ENCODE measurements at places on chromosomes 6 and 20.

- DNase-seq: no peak
Measured at GRCh38 chr6:148105695-148106094, 236.9 kb upstream of the SASH1 start.

DNA sequence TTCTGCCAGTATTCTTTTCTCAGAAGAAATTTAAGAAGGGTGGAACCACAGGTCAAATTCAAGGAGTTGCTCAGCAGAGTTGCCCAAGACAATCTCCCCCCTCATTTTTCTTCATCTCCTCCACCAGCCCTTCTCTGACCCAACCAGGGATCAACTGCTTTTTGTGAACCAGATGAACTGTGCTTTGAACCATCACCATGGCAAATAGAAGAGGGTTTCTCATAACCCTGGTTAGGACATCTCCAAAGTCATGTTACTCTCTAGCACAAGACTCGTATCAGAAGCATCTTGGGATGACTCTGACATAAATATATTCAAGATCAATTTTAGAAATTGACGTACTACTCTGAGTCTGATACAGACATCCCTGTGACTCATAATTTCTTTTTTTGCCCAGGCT lies 130.7 kb downstream of the ALDH8A1 start:
- DNase-seq: no peak

DNA sequence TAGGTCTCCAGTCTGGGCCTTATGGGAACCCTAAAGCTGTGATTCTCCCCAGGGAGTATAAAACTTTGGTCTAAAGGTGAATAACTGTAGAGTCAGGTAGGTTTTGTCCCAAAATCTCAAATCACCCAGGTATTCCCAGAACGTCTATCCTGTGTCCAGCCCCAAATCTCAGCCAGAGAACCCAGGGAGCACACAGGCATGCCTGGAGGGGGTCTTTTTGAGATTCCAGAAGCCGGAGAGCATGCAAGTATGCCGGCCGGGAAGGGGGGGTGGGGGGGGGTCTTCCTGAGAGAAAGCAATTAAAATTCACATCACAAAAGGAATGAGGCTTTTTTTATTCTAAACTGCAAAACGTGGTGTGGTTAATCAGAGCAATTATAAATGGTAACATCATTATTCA lies 210.0 kb downstream of the PTPRT start:
- no peak for DNase-seq

GRCh38 chr20:13331536-13331935 lies 110.5 kb downstream of the ISM1 start:
- DNase-seq: no peak

DNA sequence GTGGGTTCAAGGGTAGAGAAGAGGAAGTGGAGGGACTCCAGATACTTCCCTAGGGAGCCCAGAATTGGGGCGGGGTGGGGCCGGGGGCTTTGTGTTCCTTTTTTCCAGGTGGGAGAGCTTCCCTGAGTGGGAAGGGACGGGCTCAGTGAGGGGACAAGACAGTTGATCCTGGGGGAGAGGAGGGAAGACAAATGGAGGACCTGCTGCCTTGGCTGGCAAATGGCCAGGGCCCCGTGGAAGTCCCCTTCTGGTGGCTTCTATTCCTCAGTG lies 2.6 kb downstream of the CTSZ start:
- no peak for DNase-seq

DNA sequence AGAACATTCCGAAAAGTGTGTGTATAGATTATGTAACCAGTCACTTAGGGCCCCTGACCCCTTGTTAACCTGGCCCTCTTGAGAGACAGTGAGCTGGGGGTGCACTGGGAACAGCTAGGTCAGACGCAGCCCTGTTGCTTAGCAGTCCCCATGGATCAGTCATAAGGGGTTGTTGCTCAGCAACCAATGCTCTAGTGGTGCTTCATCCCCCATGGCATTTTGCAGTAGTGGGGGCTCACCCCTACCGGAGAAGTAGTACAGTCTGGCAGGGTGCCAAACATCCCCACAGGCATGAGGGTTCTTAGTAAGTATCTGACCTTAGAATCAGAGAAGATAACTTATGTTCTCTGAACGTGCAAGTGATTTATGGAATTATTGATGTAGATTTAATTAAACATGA lies 12.3 kb downstream of the PKIB start:
- DNase-seq: no peak

GRCh38 chr6:169185692-169186485 lies 67.8 kb downstream of the THBS2 start:
- DNase-seq: no peak

- no peak for DNase-seq
Measured at GRCh38 chr20:59820204-59821041, 113.0 kb downstream of the SYCP2 start.

- DNase-seq: no peak
Measured at GRCh38 chr6:63066055-63066704, 145.1 kb upstream of the FKBP1C start.

GRCh38 chr6:80163754-80164187 lies 57.3 kb downstream of the BCKDHB start:
- no peak for DNase-seq

DNA sequence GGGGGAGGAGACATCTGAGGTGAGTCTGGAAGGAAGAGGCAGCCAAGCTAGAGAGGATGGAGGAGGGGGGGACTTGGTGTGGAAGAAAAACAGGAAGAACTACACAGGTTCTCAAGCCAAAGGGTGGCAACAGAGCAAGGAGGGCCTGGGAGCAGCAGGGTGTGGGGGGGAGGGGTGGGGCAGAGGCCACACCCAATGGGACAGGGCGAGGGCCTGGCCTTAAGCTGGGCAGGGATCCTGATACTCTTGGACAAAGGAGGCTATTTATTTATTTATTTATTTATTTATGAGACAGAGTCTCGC lies 359.0 kb downstream of the ZFAND3 start:
- no peak for DNase-seq

GRCh38 chr6:6057442-6058053 lies 50.8 kb upstream of the NRN1 start:
- no peak for DNase-seq

DNA sequence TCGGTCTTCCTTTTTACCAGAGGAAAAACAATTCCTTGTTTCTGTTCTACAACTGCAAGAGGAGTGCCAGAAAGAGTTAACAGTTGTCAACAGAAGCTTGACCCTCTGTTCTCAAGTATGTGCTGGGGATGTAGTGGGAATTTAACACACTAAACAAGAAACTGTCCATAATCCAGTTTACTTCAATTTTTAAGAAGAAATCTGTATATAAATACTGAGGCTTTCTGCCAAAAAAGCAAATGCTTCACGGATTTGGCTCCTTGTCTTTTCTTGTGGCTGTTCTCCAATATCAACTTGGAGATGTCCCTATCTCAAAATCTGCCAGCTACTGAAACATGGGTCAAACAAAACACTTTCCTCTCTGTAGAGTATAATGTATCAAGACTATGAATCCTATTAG lies 26.8 kb downstream of the REV3L start:
- no peak for DNase-seq

- no peak for DNase-seq
Measured at GRCh38 chr6:17268114-17268513, 13.0 kb upstream of the RBM24 start.

GRCh38 chr6:17086469-17086868 lies 15.4 kb upstream of the STMND1 start:
- DNase-seq: no peak

DNA sequence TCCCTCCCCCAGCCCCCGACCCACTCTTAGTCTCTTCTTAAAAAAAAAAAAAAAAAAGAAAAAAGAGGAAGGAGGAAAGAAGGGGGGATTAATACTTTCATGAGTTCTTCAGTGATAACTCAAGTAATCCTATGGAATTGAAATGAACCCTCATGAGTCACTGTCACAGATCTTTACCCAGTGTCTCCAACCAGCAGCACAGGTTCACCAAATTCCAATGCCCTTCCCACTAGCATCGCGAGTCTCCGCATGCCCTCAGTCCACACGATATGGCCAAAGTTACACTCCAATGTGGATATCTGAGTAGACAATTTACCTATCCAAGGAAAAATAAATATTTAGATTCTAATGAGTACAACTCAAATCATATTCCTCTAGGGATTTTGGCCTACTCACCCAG lies 74.5 kb downstream of the MDN1 start:
- DNase-seq: no peak

DNA sequence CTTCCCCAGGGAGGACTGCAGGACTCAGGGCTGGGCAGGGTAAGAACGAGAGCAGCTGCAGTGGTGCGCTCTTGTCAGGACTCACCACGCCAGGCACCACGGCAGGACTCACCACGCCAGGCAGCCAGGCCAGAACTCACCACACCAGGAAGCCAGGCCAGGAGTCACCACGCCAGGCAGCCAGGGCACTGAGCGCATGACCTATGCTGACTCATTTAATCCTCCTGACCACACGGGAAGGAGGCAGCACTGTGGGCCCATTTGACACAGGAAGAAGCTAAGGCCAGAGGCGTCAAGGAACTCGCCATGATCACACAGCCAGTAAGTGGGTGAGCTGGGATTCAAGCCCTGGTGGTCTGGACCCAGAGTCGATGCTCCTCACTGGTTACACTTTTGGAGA lies 189.3 kb downstream of the PREX1 start:
- DNase-seq: no peak

DNA sequence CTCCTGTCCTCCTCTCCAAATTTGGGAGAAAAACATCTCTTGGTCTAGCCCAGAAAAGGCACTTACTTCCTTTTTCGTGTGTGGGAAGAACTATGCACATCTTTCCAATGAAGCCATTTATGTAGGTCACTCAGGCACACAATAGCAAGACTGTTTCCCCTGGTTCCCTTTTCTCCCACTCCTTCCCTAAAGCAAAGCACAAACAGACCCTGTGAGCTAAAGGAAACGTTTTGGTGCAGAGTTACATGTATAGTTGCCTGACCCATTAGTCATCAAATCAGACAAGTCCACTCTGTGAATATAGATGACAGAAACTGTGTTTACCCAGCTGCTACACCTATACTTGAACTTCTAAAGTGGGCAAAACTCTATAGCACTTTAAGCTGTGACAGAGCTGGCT lies 474.6 kb downstream of the COL12A1 start:
- DNase-seq: no peak

GRCh38 chr6:116465246-116465645 lies 4.1 kb downstream of the CALHM6 start:
- DNase-seq: no peak

DNA sequence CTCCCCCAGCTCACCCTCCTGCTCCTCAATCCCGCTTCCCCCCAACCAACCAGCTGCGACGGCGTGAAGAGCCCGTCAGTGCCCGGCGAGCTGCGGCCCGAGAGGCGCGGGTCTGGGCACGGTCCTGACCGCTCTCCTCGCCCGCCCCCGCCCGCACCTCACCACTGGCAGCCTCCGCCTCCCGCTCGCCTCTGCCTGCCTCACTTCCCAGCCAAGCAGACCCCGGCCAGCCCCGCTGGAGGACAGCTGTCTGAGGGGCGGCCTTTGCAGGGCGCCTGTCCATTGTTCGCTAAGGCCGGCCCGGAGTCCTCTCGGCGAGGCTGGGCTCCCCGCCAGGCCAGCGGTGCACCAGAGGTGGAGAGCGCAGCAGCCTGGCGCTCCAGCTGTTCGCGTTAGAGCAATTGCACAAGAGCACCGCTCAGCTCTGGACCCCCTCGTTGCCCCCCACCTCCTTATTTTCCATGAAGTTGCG lies 1.3 kb downstream of the SOBP start:
- DNase-seq: no peak

- DNase-seq: no peak
Measured at GRCh38 chr6:165988757-165989456, 178.7 kb downstream of the TBXT start.

DNA sequence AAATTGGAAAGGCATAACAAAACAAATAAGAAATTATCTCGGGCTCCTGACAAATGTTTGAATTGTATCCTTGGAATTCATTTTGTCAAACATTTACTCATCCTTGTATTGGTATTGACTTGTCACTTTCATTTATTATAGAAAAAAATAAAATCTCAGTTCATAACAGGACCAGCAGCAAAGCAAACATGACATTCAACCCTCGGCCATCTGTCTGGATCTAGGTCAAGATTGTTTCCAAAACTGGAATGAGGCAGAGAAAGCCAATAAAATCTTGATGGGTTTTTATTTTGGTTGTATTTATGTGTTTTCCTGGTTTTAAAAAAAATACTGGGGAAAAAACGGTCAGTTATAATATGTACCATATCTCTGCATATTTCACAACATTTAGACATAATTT lies 42.9 kb upstream of the FABP7 start:
- DNase-seq: no peak

DNA sequence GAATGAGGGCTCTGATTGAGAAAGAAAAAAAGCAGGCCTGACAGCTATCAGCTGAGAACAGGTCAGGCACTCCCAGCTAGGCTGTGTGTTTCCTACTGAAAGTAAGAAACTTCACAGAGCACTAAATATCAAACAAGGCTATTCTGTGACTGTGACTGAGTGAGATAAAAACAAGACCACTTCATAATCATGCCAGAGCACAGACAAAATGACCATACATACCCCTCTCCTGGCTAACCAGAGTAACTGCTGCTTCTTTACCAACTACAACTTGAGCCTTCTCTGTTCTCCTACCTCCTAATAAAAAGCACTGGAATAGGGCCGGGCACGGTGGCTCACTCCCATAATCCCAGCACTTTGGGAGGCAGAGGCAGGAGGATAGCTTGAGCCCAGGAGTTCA lies 6.8 kb upstream of the BTN1A1 start:
- DNase-seq: no peak

DNA sequence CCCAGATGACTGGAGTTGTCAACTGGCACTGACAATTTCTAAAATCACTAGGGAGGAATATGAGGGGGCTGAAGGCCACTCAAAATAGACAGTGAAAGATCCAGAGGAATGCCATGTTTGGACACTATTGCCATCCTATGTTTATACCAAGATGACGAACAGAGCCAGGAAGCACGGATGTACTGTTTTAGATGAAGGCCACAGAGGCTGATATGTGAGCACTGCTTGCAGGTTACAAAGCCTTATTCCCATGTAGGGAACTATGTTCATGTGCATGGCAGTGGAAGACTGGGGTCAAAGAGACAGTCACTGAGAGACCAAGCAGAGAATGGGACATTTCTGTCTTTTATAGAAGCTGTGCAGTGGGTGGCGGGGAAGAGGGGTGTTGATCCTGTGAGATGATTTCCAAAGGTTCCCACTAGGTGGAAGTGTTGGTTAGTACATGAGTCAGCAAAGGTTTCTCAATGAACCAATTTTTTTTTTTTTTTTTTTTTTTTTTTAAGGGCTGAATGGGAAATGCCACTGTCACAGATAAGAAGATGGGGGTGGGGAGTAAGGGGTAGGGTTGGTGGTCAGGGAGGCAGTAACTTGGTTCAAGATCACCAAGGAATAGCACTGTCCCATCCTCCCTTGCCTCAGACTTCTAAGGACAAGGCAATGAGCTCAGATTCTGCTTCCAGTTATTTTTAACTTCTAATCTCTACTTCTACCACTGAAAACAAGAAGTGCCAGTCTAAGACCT lies 46.7 kb upstream of the MOCS1 start:
- DNase-seq: no peak
